NCI-H1105 (cell line): ENCODE measurements at places on chromosomes 1 and 21.

GRCh38 chr1:232985882-232986526 lies 35.6 kb downstream of the NTPCR start:
- no peak for DNase-seq

DNA sequence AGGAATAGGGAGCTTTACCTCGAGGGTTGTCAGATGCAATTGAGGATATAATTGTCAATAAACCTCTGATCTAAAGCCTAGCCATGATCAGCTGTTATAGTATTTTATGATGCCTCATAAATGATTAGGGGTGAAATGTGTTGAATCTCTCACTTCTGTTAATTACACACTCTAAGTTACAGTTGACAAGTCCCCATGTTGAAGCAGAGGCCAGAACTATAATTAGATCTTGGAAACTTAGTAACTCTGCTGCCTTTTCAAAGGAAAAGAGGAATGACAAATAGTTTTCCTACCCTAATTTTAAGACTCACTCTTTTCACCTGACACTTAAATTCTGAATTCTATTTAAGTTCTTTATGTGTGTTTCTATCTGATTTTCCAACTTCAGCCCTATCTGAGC lies 33.8 kb downstream of the CCSAP start:
- no peak for DNase-seq

DNA sequence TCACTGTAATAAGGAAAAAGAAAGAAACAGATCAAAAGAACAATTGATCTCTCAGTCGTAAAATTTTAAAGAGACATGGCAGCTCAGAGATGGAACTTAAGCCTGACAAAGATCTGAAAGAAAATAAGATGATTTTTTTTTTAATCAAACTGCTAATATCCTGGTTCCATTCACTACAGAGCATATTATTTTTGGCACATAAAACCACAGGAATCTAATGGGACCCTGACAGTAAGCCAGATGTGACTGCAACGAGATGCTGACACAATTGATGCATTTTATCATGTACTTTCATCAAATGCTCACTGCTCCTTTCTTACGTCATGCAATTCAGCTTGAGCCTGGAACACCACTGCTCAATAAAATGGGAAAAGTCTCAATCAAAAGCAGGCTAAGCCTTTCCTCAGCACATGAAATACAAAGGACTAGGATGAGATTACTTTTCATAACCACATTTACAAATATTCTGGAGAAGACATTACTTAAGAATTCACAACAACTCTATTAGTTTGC lies 16.6 kb downstream of the GPATCH2 start:
- no peak for DNase-seq

DNA sequence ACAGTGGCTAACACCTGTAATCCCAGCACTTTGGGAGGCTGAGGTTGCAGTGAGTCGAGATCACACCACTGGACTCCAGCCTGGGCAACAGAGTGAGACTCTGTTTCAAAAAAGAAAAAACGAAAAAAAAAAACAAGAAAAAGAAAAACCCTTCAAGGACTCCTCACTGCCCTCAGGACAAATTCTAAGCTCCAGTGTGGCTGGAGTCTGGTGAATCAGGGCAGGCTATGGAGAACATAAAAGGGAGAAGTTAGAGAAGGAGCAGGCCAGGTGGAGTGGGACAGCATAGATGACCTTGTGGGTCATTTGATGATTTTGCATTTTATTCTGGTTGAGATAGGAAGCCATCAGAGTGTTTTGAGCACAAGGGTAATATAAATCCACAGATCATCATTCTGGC lies 12.5 kb upstream of the UAP1 start:
- no peak for DNase-seq

DNA sequence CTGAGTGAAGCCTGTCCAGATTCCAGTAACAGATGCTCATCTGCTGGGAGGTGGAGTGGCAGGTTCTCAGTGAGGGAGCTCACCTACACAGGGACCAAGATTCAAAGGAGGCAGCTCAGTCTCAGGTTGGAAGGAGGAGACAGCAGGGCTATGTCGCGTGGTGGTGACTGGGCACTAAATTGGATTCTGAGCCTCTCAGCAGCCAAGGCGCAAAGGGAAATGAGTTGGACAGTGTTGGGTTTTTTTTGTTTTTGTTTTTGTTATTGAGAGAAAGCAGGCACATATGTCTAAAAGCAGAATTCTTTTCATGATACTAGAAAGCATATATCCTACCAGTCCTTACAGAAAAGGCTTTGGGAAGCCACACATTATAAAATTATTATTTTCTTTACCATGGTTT lies 26.2 kb downstream of the UMODL1 start:
- DNase-seq: no peak

DNA sequence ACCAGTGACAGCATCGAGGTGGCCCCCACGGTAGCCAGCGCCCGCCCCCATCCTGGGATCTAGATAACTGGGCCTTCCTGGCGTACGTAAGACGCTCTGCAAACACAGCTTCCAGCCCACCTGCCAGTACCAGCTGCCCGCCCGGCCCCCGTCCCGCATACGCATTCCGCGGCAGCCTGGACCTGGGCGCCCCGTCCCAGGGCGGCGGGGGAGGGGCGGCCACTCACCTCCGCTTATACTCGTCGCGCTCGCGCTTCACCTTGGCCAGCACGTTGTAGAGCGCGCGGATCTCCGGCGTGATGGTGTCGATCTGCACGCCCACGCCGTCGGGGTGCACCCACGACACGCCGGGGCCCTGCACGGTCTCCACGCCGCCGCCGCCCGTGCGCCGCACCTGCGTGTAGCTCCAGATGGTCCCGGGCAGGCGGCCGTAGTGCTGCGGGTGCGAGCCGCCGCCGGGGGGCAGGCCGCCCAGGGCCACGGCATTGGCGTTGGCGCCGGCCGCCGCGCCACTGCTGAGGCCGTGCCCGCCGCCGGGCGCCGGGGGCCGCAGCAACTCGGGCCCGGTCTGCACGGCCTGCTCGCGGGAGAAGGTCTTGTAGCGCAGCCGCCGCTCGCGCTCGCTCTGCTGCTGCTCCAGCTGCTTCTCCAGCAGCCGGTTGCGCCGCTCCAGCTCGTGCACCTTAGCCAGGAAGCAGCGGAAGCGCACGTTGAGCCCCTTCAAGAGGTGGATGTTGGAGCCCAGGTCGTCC lies 859 bp downstream of the IFFO2 start:
- peak; percentile 37 for DNase-seq

- DNase-seq: no peak
Measured at GRCh38 chr21:14767192-14767852, 221.2 kb upstream of the SAMSN1 start.
